ENCODE measurements at places on chromosomes 4 and X.

DNA sequence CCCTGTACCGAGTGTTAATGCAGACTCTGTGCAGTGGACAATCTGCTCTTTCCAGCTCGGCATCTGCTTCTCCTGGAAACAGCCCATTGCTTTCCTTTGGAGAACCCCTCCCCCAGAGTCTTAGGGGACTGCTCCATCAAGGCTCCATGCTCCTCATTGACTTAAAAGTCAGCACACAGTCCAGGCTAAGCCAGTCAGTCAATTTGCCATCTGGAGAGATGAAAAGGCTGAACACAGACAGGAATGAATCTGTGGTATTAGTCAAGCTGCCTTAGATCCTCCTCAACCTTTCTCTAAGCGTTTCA, 20.3 kb downstream of the ATP8A1 start:
- H3K27ac ChIP-seq: no peak overlapping the region
- no peak for DNase-seq

GRCh38 chr4:186775902-186776301, 52.2 kb upstream of the FAT1 start:
- no peak overlapping the region for H3K4me3 ChIP-seq
- no peak overlapping the region for H3K27ac ChIP-seq
- no peaks in the 10 kb centered on the region for H3K36me3 ChIP-seq
- no peaks in the 10 kb centered on the region for H3K27me3 ChIP-seq
- no peaks in the 10 kb centered on the region for H3K4me1 ChIP-seq
- DNase-seq: no peak

- H3K27ac ChIP-seq: no peak overlapping the region
- peak overlapping the region; percentile 74 for H3K4me3 ChIP-seq
- no peaks in the 10 kb centered on the region for H3K27me3 ChIP-seq
- H3K36me3 ChIP-seq: no peaks in the 10 kb centered on the region
Observed at GRCh38 chr4:118032691-118033090, 1.6 kb upstream of the NDST3 start.

GRCh38 chr4:7371210-7371941, 63.4 kb downstream of the PSAPL1 start:
- no peak for DNase-seq
- no peaks in the 10 kb centered on the region for H3K36me3 ChIP-seq
- no peak overlapping the region for H3K27ac ChIP-seq
- H3K27me3 ChIP-seq: peaks cover 14% of the 10 kb centered on the region
- peaks cover 3% of the 10 kb centered on the region for H3K4me1 ChIP-seq
- H3K4me3 ChIP-seq: no peak overlapping the region

DNA sequence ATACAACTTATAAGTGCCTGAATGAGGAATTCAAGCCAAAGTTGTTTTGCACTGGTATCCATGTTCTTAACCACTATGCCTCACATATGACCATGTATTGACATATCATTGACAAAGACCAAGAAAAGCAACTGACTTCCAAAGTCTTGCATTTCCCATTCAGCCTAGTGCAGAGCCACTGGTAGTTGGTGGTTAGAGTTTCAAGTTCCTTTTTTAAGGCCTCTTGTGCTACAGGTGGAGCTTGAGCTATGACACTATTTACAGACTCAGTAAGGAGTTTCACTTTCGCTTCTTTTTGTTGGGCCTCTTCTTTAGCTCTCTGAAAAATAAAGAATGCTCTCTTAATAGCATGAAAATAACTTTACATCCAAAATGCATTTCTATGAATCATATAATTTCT, 763.0 kb downstream of the DMD start:
- H3K4me1 ChIP-seq: no peaks in the 10 kb centered on the region
- H3K36me3 ChIP-seq: no peaks in the 10 kb centered on the region
- no peak overlapping the region for H3K27ac ChIP-seq
- no peaks in the 10 kb centered on the region for H3K27me3 ChIP-seq

GRCh38 chr4:87066403-87067123, 131.8 kb downstream of the AFF1 start:
- H3K4me3 ChIP-seq: no peak overlapping the region
- H3K36me3 ChIP-seq: no peaks in the 10 kb centered on the region
- no peak overlapping the region for H3K27ac ChIP-seq
- H3K27me3 ChIP-seq: no peaks in the 10 kb centered on the region
- H3K4me1 ChIP-seq: peaks cover 20% of the 10 kb centered on the region

DNA sequence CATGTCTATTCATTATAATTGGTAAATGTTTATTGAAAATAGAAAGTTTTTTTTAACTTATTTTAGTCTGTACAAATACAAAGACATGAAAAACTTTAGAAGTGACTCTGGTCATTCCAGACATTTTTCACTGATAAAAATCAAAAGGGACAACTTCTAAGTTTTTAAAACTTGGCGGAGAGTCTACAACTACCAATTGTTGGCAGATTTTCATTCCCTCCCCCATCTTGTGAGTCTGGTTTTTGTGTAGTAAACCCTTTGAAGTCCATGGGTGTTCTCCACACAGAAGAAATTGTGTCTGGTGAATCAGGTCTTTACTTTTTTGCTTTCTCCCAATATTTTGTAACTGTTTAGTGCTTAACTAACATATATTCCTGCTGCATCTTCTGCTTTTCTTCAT, 336.5 kb downstream of the PDGFC start:
- no peak for DNase-seq
- no peaks in the 10 kb centered on the region for H3K4me1 ChIP-seq
- H3K27me3 ChIP-seq: no peaks in the 10 kb centered on the region
- H3K36me3 ChIP-seq: no peaks in the 10 kb centered on the region
- H3K27ac ChIP-seq: no peak overlapping the region

DNA sequence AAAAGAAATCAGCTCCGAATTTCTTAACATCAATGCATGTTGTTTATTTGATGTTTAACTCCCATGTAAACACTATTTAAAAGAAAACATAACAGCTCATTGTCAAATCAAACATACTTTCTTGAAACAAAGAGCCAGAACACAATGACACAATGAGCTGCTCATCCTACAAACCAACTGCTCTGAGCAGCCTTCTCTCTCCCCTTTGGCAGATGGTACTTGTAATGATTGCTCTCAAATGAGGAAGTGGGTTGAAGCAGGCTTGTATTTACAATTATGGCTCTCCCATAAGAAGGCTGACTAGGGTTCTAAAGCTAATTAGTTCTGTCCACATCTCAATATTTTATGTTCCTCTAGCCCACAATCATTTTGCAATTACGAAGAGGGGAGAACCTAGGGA, 637.8 kb upstream of the ADGRL3 start:
- H3K27ac ChIP-seq: no peak overlapping the region
- H3K36me3 ChIP-seq: no peaks in the 10 kb centered on the region
- H3K27me3 ChIP-seq: no peaks in the 10 kb centered on the region
- H3K4me3 ChIP-seq: no peak overlapping the region
- no peak for DNase-seq

DNA sequence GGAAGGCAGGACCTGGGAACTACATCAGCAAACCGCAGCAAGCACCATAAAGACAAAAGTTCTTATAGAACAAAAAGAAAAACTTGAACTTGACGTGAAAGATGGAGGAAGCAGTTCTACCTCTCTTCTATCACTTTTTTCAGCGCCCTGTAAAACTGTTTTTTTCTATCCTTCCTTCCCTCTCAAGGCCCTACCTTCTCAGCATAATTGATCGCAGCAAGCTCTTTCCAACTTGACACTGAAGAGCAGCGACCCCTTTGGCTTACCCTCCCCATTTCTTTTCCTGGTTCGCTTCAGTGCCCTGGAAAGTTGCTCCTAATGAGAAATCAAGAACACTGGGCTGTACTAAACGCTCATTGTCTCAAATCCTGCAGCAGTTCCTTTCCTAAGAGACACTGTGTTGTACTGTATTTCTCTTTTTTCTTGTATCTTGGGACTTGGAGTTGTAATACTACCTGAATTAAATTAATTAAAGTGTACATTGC, 150.6 kb upstream of the SLC4A4 start:
- 0 out of 2 replicates have a peak overlapping the region, but pooled peaks have one; percentile 7 for H3K4me3 ChIP-seq
- H3K4me1 ChIP-seq: no peaks in the 10 kb centered on the region
- H3K36me3 ChIP-seq: no peaks in the 10 kb centered on the region
- DNase-seq: no peak
- no peak overlapping the region for H3K27ac ChIP-seq

DNA sequence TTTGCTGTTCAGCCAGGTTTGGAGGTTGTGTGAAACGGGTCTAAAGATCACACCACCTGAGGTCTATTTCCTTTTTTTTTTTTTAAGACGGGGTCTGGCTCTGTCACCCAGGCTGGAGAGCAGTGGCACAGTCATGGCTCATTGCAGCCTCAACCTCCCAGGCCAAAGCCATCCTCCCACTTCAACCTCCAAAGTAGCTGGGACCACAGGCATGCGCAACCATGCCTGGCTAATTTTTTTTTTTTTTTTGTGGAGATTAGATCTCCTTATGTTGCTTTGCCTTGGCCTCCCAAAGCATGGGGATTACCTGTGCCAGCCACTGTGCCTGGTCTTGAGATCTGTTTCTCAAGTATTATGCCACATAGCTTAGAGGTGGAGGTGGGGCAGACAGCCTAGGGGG, 49.2 kb upstream of the ELOVL6 start:
- peaks cover 6% of the 10 kb centered on the region for H3K27me3 ChIP-seq
- no peak overlapping the region for H3K27ac ChIP-seq
- H3K4me3 ChIP-seq: no peak overlapping the region
- H3K4me1 ChIP-seq: no peaks in the 10 kb centered on the region

DNA sequence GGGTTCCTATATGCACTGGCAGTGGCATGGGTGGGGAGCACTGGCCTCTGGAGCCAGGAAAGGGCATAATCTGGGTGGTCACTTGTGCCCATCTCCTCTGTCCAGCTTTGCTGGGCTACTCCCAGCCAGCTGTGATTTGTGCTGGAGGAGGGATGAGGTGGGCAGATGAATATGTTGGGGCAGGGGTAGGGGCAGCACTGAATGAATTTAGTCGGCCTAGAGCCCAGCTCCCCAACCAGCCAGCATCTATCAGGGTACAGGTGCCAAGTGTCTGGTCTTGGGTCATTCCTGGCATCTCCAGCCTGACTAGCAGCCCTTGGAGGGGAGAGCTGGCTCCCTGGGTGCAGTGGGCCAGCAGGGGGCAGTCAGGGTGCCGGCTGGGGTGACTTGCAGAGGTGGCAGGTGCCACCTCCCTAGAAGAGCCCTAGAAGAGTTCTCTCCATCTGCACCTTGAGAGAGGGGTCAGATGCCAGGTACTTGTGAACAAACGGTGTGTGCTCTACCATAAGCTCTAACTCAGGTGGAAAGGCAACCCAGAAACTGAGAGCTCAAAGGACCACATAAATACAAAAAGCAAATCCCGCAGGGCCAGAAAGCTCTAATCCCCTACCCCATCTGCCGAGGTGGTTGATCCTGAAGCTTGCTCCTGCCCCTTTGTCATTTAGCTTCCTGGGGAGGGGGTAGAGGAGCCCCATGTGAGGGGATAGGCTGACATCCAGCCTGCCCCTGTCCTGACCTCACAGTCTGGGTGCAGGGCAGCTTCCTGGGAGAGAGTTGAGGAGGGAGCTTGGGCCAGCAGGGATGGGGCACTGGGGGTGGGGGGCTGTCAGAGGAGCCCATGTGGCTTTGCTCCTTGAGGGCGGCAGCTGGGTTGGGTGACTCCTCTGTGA, 2.2 kb downstream of the SORCS2 start:
- peak overlapping the region; percentile 17 for H3K4me3 ChIP-seq
- no peaks in the 10 kb centered on the region for H3K36me3 ChIP-seq
- H3K27ac ChIP-seq: no peak overlapping the region
- DNase-seq: peak; percentile 69
- H3K27me3 ChIP-seq: peaks cover 34% of the 10 kb centered on the region
